Stimulated activated CD4-positive, alpha-beta T cell treated with anti-CD3 and anti-CD28 coated beads, TNF-alpha, amount 100 ng/mL, for 1 hour (primary cell): ENCODE measurements at places on chromosomes 2 and 18.

DNA sequence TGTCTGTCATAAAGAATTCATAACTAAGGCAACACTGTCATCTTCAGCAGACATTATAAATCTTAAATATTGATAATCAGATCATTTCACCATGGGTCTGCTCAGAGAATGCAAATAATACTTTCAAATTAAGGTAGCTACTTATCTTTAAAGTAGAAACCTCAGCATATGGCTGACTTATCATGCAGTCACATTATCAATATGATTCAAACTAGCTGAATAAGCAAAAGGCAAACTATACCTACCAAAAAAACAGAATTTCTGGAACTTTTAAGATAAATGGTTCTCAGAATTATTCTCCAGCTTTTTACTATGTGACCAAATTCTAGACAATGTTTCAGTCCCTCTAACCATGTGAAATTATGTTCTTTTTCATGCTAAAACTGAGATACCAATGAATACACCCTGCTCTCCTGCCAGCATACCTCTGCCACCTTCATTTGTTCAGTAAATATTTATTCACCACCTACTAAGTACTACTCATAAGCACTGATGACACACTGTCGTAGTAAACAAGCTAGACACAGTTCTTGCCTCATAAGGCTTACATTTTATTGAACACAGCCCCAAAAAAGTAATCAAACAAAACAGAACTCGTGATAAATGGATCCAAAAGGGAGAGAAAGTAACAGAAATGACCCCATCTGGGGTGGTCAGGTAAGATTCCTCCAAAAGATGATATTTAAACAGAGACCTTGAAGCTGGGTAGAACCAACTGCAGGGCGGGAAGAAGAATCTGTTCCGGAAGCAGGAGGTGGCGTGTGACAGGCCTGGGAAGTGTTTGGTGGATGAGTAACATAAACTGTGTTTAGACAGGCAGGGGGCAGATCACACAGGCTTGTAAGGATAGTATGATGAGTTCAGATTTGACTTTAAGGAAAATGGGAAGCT, 17.7 kb downstream of the SPIRE1 start:
- DNase-seq = no peak

GRCh38 chr2:133223226-133223625, 345.0 kb downstream of the NCKAP5 start:
- no peak for DNase-seq

GRCh38 chr2:37506407-37507050, 162.1 kb downstream of the QPCT start:
- no peak for DNase-seq

DNA sequence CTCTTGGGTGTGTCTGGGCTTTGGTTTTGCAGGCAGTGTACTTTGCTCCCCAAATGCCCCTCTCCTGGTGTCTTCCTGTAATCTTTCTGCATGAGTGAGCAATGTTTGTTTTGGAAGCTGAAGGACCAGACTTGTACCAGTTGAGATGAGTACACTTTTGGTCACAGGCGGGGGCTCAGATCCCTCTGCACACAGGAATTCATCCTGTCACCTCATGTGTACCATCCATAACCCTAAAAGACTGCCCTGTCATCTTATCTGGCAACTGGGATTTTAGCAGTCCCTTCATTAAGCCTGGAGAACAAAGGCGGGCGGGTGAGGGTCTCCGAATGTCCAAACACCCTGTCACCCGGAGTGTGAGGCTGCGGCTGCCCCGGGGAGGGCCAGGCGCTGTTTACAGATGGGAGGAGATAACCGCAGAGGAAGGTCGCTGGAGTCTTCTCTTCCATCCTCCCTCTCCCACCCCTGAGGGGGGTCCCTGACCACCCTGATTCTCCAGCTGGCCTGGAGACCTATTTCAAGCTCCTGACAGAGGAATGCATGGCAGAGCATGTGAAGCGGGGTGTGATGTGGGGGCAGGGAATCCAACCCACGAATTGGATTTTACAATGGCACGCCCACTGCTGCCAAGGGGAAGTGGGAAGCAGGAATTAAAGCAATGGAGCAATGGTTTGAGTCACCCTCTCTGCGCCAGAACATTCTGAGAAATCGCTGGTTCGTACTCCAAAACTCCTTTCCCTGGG, 158.2 kb upstream of the MYCN start:
- DNase-seq = no peak

DNA sequence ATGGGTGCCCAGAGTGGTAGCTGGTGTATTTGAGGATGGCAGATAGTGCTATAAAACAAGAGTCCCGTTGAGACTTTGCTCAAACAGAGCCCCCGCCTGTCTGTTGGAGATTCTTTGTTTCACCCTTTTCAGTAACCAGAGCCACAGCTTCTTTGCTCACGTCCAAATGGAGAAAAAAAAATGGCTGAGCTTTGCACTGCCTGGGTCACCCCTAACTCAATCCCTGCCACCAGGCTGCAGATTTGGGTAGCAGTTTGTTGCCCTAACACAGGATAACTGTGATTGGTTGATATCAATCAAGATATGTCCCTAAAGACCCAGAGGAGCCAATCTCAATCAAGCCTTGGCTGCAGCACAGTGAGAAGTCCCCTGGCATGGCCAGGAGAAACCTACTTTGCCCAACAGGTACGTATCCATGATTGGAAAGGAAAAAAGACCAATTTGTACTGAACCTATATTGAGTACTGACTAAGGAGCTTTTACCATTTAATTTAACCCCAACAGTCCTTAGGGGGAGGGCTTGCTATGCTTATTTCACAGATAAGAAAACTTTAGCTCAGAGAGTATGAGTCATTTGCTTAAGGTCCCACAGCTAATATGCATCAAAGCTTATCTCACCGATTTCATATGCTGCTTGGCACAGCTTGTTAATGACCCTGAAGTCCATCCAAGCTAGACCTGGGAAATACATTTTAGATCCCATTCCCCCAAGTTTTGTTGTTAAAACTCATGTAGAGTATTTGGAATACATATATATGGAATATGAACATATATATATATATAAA, 72.0 kb upstream of the SH3BP4 start:
- no peak for DNase-seq

- no peak for DNase-seq
Observed at GRCh38 chr2:127454595-127455565, 36.7 kb downstream of the PROC start.
